Neural progenitor cell (in vitro differentiated cells): ENCODE measurements at places on chromosomes 4 and X. TPM values are rescaled to one million over a fixed set of nuclear protein-coding genes. Genes with fewer than 3 reads are reported as not detected.
A peak's percentile ranks its signal among the peaks of the same experiment; 100 is the strongest.

The CSN1S1 gene
- not detected in 2 replicates for total RNA-seq

DNA sequence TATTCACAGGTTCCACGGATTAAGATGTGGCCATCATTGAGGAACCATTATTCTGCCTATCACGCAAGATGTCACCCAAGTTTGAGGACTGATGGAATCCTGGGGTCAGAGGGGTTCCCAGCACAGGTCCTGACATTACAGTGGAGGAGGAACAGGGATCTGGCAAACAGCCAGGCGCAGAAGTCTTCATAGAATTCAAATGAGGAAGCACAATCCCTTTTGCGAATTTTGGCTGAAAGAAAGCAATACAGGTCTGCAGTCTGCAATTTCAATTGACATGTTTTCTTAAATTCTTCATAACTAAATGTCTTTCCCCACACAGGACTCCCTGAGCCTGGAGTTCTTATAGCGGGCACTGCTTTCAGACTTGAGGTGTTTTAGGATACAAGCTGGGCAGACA is 14.5 kb downstream of the DOCK11 start:
- no peak for DNase-seq

DNA sequence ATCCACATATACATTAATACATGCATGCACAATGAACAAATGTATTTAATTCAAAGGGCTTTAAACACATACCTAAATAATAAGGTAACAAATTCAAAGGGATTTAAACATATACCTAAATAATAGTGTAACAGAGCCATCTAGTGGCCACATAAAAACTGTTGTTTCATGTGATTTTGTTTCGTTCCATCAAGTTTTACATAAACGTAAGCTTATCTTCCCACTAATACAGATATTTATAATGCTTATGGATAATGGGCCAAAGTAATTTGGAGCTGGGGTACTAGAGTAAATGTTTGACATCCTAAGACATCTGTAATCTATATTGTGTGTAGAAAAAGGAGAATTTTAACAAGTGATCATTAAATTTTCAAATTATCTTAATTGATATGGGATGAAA is 82.3 kb downstream of the PRSS12 start:
- peak; percentile 65 for DNase-seq

DNA sequence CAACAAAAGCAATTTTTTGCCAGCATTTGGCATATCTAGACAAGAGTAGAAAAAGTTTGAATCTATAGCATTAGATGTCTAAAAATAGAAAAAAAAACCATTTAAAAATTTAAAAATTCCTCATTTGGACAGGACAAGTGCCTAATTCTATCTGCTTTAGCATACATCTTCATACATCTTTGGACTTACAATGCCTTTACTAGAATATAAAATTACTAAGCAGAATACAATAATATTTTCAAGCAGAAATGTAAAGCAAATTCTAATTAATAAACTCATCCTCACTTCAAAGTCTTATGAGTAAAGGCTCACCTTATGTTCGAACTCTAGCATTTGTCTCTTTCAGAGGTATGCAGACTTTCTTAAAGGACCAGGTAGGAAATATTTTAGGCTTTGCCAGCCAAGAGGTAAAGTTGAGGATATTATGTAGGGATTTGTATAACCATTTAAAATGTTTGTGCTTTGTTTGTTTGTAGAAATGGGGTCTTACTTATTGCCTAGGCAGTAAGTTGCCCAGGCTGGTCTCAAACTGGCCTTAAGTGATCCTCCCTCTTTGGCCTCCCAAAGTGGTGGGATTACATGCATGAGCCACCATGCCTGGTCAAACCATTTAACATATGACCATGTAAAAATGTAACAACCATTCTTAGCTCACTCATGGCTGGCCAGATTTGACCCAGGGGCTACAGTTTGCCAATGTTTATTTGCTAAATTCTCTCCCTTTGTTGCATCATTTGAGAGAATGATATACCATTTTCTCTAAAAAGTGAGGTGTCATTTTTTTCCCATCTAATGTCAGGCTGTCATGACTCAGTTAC is 29.1 kb downstream of the UGDH start:
- no peak for DNase-seq
